ENCODE measurements at places on chromosomes 7 and 10.

GRCh38 chr10:48444861-48445841, 138.7 kb downstream of the MAPK8 start:
- ATAC-seq, result no peak

GRCh38 chr10:31317652-31318381, 1.2 kb upstream of the ZEB1 start:
- no peak for ATAC-seq

DNA sequence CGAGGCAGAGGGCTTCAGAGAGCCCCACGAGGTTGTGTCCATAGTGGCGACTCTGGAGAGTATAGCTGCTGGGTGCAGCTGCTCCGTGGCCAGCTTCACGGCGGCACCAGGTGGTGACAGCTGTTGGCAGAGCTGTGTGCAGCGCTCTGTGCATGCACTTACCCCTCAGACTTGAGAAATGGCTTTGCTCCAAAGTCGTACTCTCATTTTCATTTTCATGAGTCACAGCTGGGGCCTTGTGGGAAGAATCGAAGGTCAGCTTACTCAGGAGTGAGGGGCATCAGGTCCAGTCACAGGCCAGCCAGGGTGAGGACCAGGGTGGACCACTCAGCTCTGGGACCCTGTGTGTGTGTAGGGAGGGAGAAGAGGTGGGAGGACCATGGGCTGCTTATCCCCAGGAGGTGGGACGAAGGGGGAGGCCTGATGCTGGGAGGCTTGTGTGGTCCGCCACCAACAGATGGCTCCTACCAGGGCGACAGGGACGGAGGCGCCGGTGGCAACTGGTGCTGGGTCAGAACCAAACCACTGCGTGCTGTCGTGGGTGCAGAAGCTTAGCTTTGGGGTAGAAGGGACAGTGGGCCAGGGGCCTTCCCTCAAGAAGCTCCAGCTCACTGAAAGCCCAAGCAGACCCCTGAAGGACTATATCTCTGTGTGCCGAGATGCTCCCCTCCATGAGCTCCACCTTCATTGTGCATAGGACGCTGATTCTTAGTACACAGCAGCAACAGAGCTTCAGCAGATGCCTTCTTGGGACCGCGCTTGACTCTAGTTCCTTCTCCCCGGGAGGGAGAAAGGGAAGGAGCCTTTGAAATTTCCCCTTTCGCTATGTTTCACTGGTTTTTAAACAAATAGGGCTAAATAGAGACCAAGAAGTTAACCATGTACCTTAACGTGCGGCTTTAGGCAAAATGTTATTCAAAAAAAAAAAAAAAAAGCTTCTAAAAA, 225.0 kb downstream of the CELF2 start:
- ATAC-seq, result peak; percentile 45

DNA sequence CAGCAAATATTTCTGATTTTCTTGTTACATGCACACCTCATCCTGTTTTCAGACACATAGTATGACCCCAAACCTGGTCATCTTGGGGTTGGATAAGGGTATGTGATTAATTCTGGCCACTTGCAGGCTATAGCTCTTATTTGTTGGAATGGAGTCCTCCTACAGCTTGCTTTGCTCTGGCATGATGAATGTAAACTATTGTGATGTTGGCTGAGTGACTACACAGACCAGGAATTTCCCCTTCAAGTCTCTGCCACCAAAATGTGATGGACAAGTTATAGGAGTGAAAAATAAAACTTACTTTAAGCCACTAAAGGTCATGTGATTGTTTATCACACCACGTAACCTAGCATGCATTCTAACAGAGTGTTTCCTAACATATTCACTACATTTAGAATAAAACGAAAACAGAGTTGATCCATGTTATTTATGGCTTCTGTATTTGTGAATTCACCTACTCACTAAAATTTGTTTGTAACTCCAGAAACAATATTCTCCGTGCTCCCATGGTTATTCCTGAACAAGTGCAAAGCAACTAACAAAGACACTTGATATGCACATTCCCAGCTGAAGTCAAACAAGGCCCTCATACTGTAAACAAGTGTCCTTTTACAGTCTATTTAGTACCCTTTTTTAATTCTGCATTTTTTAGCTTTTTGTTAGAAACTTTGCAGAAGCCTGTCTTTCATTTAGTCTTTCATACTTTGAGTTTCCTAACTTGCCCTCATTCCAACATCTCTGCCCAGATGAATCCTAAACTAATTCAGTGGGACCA, 599.2 kb upstream of the PCDH15 start:
- no peak for ATAC-seq

DNA sequence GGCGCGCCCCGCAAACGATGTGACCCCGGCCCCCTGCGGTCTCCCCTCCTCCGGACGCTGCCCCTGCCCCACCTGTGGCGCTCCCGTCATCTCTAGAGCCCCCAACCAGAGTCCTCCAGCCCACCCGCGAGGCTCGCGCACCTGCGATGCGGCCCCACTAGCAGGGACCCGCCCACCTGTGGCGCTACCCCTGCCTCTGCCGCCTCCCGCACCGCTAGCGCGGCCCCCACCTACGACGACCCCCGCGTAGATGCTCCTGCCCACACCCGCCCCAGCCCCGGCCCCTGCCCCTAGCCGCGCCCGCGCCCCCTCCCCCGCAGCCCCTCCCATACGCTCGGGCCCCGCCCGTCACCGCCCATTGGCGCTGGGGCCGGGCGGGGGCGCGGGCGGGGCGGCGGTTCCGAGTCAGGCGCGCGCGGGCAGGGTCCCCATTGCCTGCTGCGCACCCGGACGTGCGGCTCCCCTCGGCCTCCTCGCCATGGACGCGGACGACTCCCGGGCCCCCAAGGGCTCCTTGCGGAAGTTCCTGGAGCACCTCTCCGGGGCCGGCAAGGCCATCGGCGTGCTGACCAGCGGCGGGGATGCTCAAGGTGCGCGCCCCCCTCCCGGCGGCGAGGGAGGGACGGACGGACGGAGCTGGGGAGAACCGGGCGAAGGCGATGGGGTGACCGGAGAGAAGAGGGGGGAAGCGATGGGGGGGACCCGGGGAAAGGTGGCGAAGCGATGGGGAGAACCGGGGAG, at the start of gene PFKP:
PFKP (plus strand) TSS at position 431 of the 741 bp plus-strand sequence; CDS start at position 479, 48 bp downstream.
- ATAC-seq, result peak; percentile 52

DNA sequence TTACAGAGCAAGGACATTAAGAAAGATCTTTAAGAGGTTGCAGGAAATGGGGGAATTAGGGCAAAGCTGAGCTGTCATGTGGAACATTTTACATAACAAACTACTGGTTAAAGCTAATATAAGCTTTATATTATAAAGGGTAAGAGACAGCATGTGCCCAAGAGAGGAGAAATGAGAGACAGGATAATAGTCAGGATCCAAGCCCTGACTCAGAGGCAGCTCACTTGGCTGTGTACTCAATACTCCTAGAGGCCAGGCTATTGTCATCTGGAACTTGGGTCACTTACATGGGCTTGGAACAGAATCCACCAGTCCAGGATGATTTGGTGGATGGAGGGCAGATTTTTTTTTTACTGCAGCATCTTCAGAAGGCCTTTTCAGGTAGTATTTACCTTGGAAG, 418.6 kb upstream of the ZMIZ1 start:
- no peak for ATAC-seq

- ATAC-seq, result no peak
Observed at GRCh38 chr10:86100581-86101061, 266.0 kb downstream of the GRID1 start.

DNA sequence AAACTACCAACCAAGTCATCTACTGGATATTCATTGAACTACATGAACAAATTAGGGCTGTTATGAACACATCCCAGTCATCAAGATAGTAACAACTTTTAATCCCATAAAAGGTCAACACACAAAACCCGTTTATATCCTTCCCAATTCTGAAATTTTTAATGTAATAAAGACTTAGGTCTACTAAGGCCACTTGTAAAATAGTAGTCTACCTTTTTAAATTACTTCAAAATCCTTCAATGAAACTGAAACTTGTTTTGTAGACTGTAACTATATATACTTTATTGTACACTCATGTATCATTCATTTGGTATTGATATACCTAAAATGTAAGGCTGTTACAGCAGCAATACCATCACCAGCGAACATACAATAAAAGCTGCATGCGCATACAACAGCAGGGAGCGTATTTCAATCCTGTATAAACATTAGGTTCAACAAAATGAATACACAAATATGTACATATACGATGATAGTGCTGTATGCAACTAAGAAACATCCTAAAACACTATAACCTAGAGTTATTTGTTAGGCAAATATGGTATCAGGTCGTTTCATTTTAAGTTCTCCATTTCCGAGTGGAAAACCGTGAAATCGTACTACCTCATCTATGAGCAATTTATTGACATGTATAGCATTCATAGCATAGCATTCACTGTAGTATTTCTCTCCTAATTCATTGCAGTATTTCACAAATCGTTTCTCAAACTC, 973 bp downstream of the ATAD1 start:
- ATAC-seq, result no peak

DNA sequence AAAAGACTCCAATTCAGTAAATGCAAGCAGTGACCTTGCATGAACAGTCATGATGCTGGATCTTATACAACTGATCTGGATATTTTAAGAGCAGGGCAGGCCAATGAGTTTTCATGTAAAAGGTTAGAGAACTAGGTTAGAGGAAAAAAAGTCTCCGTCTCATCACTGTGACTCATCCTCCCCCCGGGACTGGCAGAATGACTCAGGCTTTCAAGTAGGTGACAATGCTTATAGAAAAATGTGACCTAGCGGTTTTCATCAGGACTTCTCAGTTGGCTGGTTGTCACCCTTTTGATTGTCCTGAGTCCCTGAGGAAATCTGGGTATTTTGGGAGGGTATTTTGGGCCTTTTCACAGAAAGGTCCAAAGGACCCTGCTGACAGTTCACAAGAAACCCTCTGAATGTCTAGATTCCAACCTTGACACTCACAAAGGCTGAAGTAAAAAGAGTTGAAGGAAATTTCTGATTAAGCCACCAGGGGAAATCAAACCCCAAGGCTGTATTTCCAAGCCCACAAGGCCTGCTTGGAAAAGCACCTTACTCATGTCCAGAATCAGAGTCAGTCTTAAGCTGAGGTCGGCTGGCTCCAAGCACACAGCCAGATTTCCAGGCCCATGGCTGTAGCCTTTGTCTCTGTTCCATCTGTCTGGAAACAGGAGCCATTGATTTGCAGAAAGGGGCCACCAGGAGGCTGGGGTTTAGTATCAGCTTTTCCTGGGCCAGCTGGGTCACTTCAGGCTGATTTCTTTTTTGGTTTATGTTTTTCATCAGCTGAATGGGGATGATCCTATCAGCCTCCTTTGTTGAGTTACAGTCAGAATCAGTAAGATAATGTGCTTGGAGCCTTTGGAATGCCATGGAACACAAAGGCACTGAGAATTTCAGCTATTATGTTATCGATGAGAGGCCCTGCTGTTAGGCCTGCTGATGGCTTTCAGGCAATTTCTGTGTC, 226.4 kb upstream of the HABP2 start:
- peak; percentile 64 for ATAC-seq

DNA sequence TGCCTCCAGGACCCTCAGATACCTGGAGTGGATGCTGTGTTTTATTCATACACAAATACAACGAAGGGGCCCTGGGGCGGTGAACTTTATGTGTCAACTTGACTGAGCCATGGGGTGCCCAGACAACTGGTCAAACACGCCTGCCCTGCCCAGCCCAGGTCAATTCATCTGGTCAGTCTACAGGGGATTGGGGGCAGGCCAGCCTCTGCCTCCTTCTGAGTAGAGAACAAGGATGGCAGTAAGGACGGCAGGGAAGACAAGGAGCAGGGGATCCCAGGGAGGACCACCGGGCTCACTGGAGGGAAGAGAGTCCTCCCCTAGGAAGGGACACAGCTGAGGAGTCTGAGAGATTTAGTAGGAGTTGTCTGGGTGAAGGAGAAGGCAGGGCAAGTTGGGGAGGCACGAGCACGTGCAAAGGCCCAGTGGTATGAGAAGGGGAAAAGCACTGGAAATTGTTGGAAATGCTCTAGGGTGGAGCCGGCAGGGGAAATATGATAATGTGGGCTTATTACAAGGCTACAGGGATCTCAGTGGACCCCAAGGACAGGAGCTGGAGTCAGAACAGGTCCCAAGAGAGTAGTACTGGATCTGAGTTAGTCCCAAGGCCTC, 63.4 kb downstream of the MYL10 start:
- ATAC-seq, result no peak

DNA sequence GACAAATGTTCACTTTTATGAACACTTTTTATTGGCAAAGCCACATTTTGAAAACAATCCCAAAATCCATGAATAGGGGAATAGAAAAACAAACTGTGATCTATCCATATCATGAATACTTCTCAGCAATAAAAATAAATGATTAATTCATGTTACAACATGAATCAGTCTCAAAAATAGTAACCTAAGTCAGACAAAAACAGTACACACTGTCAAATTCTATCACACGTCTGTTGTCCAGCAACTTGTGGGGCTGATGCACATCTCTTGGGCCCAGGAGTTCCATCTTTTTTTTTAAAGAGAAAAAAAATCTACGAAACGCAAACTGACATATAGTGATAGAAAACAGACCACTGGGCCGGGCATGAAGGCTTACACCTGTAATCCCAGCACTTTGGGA, 71.0 kb downstream of the LARP4B start:
- no peak for ATAC-seq

DNA sequence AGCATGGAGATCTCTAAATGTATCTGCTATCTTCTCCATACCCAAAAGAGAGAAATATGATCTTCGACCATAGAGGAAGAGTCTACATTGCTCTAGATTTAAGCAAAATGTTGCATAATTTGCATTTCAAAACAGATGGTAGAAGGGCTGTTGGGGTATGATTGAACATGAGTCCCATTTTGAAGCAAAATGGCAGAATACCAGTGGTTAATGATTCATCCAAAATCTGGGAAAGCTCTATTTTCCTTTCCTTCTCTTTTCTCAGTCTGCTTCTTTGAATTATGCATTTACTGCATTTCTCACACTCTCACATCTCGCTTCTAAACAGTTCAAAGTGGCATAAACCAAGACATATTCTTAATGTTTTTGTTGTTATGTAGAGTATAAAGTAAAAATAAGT, 178.5 kb downstream of the MACC1 start:
- ATAC-seq, result no peak

GRCh38 chr7:13166801-13167200, 479.4 kb downstream of the ARL4A start:
- ATAC-seq, result no peak

- no peak for ATAC-seq
Observed at GRCh38 chr7:50262446-50262845, 42.1 kb upstream of the IKZF1 start.

- ATAC-seq, result no peak
Observed at GRCh38 chr10:2839081-2839725, 228.1 kb upstream of the PFKP start.

Measured in activated CD4-positive, CD25-positive, alpha-beta regulatory T cell treated with anti-CD3 and anti-CD28 coated beads, Interleukin-2, amount 50 U/mL, for 24 hours (primary cell).